ENCODE measurements at places on chromosomes 12 and 14.

- no peak for DNase-seq
Measured at GRCh38 chr12:25186038-25186787, 8.7 kb downstream of the DNAI7 start.

DNA sequence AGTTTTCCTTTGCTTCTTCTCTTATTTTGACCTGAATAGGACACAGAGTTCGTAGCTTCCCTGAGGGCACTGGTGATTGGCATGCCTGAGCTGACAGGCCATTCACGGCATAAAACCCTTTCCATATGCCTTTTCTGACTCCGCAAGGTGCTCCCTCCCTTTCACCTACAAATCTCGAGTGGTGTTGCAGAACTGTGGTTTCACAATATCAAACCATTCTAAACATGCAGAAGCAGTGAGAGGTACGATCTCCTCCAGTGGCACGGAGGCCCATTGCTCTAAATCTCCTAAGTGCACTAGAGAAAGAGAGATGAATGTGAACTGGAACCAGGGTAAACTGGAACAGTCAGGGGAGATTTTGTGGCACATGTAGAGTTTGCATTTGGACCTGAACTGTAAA, 23.9 kb downstream of the CLSTN3 start:
- DNase-seq: no peak

- DNase-seq: no peak
Measured at GRCh38 chr12:106771425-106771824, 3.1 kb upstream of the RIC8B start.

GRCh38 chr14:30596935-30597334, 25.2 kb upstream of the SCFD1 start:
- no peak for DNase-seq

GRCh38 chr12:104106965-104107364, 31.0 kb downstream of the NFYB start:
- no peak for DNase-seq

DNA sequence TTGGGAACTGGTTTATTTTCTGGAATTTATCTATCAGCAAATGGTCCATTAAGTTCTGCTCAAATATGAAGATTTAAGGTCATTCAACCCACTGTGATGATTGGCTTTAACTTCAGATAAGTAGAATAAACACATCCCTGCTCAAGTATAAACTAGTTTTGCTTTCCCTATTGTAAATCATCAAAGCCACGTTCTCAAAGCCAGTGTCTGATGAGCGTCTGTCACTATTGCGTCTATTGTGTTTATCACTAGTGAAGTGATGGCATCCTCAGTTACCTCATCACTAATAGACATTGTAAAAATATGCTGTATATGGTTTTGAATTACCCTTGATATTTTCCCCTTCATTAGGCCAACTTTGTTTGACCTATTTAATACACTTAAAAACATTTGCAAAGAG, 351.3 kb downstream of the BCAT1 start:
- DNase-seq: no peak

DNA sequence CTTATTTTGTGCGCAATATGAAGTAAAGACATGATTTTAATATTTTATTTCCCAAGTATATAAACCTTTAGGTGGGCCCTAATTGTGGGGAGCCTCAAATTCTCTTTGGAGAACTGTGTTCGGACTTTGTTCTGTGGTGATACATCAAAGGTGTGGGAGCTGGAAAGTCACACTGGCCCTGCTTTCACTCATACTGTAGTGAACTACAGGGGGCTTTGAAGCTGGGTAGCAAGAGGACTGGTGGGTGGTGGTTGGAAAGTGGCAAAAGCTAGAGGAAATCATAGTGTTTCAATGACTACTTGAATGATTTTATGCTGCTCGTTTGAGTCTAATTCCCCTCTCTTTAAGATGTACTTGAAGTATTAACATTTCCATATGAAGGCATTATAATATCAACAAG, 13.2 kb downstream of the TTC6 start:
- no peak for DNase-seq
